ENCODE measurements at places on chromosomes 7 and 10.

DNA sequence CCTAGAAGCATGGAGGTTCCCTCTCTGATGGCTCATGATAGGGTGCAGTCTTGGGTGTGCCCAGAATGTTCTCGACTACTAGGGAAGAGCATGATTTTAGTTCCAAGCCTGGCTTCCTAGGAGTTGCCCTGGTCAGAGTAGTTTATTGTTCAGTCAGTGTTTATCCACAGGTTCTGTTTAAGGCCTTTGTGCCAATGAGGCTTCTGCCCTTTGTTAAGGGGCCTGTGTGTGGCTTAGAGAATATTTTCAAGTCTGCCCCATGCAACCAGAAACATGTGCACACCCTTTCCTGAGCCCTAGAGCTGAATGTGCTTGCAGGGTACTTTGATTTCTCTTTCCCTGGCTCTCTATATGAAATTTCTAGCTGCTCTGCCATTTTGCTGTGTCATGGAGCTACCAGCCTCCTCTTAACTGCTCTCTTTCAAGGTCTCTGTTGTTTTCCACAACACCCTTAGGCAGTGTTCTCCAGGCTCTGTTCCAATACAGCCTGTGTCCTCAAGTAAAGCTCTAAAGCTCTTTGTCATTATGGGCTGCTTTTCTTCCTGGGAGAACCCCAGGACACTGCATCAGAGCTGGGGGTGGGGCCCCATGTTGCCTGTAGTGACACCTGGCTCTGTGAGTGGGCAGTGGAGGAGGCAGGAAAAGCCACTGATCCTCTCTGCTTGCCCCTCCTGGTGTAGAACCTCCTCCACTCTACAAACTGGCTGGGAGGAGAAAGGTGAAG, 34.1 kb upstream of the TSPAN33 start:
- no peak for DNase-seq

DNA sequence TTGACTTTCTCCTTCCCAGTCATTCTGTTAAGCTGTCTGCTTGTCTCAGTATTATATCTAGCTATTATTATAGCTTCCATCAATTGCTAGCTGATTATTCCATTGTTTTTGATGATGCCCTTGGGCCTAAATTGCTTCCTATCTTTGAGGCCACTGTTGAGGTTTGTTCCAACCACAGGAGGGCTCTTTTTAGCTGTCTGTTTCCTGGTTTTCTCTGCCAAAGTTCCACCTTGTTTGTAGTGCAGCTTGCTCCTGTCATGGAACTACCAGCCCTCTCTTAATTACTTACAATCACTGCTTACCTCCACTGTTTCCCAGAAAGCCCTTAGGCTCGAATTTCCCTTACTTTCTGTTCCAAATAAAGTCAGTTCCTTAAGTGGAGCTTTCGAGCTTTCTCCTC, 118.7 kb upstream of the SEC61G start:
- no peak for DNase-seq

GRCh38 chr10:74189999-74190421, 39.0 kb downstream of the ADK start:
- DNase-seq = no peak

DNA sequence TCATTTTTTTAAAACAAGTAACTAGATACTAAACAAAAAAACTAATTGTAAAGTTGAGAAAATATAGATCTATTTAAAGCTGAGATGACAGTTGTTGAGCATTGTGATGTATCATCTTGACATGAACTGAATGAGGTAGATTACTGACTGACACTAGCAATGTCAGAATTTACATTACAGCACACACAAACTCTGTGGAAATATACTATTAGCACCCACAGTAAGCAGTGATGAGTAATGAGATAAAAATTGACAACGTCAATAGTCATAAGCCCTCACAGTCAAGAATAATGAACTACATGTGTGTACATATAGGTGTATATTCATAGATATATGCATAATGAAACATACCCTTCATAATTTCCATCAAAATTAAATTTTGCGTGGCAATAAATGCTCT, 368.4 kb downstream of the TFEC start:
- DNase-seq = no peak
